ENCODE measurements at places on chromosomes 6 and 20. TPM values are rescaled to one million over a fixed set of nuclear protein-coding genes. Genes with fewer than 3 reads are reported as not detected.
A peak's percentile ranks its signal among the peaks of the same experiment; 100 is the strongest.

C6orf15 gene
- not detected for total RNA-seq

EBF4 gene
- total RNA-seq = 3.9 TPM

EFCAB8 gene
- 2.5 TPM for total RNA-seq

SLC22A7 gene
- total RNA-seq = not detected

BACH2 gene
- 22.3 TPM for total RNA-seq

SMPDL3A gene
- 2.8 TPM for total RNA-seq

KCNB1 gene
- total RNA-seq = 2.5 TPM

ALDH5A1 gene
- 8.0 TPM for total RNA-seq

AKAP7 gene
- total RNA-seq = 6.2 TPM

KCNG1 gene
- 84.4 TPM for total RNA-seq

OPRL1 gene
- total RNA-seq = 3.0 TPM

DNA sequence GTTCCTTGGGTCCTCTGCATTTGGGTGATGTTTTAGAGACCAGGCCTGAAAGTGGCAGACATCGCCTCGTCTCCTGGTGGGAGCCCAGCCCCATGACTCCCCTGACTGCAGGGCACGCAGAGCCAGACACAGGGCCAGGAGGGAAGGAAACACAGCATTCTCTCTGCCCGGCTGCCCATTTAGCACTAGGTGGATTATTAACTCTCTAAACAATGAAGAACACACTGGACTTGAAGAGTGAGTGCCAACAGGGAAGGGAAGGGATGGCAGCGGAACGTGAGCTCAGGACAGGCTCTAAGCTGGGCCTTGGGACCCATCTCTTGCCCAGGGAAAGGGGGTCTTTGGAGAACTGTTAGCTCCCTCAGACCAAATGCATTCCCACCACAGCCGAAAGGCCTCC is 80.4 kb downstream of the TBXT start:
- no peak for DNase-seq
- H3K36me3 ChIP-seq = no peaks in the 10 kb centered on the region
- no peaks in the 10 kb centered on the region for H3K27me3 ChIP-seq
- H3K4me1 ChIP-seq = no peaks in the 10 kb centered on the region
- H3K27ac ChIP-seq = no peak overlapping the region

DNA sequence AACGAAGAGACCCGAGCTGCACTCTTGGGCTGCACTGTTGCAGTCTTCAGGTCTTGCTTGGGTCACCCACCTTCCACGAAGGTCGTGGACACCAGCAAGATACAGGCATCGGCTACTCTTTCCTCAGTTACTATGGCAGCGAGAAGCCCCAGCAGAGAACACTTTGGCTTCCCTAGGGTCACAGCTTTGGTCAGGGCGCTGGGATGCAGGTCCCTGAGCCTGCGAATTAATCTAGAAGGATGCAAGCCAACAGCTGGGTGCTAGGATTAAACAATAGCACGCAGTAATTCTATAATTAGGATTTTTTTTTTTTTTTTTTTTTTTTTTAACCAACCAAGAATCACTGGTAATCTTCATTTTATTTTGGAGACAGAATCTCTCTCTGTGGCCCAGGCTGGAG is 2.1 kb downstream of the KHDC3L start:
- no peaks in the 10 kb centered on the region for H3K27me3 ChIP-seq
- no peaks in the 10 kb centered on the region for H3K4me1 ChIP-seq
- no peak for DNase-seq

- H3K4me3 ChIP-seq = no peak overlapping the region
- no peak for DNase-seq
- H3K27ac ChIP-seq = no peak overlapping the region
- no peaks in the 10 kb centered on the region for H3K27me3 ChIP-seq
- no peaks in the 10 kb centered on the region for H3K4me1 ChIP-seq
Measured at GRCh38 chr20:137668-138490, 4.5 kb upstream of the DEFB126 start.

DNA sequence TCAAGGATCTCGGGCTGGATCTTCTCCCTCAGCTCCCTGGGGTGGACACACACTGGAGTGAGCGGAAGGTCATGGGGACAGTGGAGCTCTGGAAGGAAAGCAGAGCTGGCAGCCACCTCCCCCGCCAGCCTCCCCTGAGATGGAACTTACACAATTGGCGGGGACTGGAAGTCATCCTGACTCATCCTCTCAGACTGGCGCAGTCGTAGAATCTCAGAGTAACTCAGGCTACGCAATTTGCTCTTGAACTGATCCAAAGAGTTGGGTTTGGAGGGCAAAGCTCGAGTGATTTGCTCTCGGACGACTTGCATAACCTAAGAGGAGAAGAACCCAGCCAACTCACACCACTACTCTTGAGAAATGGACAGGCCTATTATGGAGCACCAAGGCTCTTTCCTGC is 34.8 kb downstream of the ELMO2 start:
- H3K27ac ChIP-seq = no peak overlapping the region
- no peak for DNase-seq
- no peak overlapping the region for H3K4me3 ChIP-seq
- H3K4me1 ChIP-seq = no peaks in the 10 kb centered on the region

DNA sequence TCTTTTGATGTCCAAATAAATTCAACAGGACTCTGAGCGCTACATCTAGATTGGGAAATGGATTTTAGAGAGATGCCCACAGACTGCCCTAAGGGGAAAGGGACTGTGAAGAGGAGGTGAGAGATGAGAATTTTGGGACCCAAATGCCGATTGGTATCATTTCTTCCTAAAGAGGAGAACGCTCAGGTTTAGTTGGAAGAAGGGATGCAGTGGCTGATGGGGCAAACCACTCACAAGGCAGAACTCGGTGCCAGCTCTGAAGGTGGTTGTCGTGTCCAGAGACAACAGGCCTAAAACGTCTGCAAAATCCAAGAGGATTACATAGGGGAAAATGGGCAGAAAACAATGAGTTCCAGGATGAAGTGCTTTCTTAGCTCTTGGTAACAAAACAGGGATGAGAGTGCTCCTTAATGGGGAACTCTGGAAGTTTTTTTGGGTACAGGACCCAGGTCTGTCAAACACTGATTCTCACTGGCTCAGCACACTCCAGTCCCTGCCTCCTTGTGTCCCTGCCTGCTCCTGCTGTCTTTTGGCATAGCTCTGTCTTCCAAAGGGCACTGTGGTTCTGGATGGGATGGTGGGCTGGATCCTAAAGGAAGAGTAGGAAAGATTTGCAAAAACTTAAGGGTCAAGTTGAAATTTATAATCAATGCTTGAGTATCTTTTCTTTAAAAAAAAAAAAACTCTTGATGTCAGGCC is 29.0 kb downstream of the NEDD9 start:
- H3K36me3 ChIP-seq = peaks cover 42% of the 10 kb centered on the region
- H3K27me3 ChIP-seq = no peaks in the 10 kb centered on the region
- no peaks in the 10 kb centered on the region for H3K4me1 ChIP-seq
- peak; percentile 43 for DNase-seq
- no peak overlapping the region for H3K4me3 ChIP-seq

- H3K27ac ChIP-seq = no peak overlapping the region
- H3K4me1 ChIP-seq = peaks cover 6% of the 10 kb centered on the region
- no peak for DNase-seq
Measured at GRCh38 chr20:38055294-38055693, 21.7 kb downstream of the RPRD1B start.

GRCh38 chr6:78670156-78670555 is 197.2 kb upstream of the IRAK1BP1 start:
- no peak for DNase-seq
- H3K4me1 ChIP-seq = no peaks in the 10 kb centered on the region
- H3K4me3 ChIP-seq = no peak overlapping the region
- H3K27ac ChIP-seq = no peak overlapping the region

DNA sequence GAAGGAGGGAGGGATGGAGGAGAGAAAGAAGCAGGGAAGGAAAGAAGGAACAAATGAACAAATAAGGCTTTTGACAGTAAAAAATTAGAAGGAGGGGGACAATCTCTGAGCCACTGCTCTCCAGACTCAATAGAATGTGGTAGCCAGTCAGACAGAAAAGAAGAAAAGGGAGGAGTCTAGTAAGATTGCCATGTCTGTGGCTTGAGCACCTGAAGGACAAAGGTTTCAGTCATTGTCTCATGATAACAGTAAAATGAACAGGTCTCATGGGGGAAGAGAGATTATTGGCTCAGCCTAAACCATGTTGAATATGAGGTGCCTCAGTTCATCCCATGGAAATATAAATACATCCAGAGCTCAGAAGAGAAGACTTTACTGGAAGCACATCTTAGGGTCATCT is 14.0 kb upstream of the LOC128125822 start:
- H3K4me3 ChIP-seq = no peak overlapping the region
- DNase-seq = no peak
- H3K36me3 ChIP-seq = no peaks in the 10 kb centered on the region
- H3K27me3 ChIP-seq = peaks cover 88% of the 10 kb centered on the region

DNA sequence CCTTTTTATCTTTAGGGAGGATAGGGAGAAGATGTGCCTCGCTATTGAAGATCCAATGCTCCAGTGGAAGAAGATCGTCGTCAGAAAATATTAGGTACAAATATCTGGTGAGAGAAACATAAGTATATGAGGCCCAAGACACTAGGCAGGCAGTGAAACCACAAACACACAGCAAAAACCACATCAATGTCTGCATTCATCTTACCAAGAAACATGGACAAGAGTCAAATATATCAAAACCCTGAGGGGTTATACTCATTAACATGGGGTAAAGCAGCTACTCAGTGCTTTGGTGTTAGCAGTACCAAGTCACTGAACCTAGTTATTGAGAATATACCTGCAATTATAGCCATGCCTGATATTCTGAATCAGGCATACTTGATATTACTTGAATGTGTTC is 101.4 kb upstream of the FAM184A start:
- H3K36me3 ChIP-seq = peaks cover 75% of the 10 kb centered on the region
- H3K27ac ChIP-seq = no peak overlapping the region
- DNase-seq = no peak
- H3K4me3 ChIP-seq = no peak overlapping the region
- H3K27me3 ChIP-seq = no peaks in the 10 kb centered on the region
- H3K4me1 ChIP-seq = no peaks in the 10 kb centered on the region

- H3K4me3 ChIP-seq = no peak overlapping the region
- no peak overlapping the region for H3K27ac ChIP-seq
- H3K27me3 ChIP-seq = no peaks in the 10 kb centered on the region
- H3K36me3 ChIP-seq = no peaks in the 10 kb centered on the region
- DNase-seq = peak; percentile 28
Measured at GRCh38 chr20:24955045-24955444, 6.0 kb downstream of the CST7 start.

GRCh38 chr20:46552460-46553420 is 2.3 kb upstream of the OCSTAMP start:
- H3K4me3 ChIP-seq = no peak overlapping the region
- no peaks in the 10 kb centered on the region for H3K36me3 ChIP-seq
- no peak for DNase-seq
- peak overlapping the region; percentile 97 for H3K27ac ChIP-seq
- H3K27me3 ChIP-seq = peaks cover 6% of the 10 kb centered on the region

DNA sequence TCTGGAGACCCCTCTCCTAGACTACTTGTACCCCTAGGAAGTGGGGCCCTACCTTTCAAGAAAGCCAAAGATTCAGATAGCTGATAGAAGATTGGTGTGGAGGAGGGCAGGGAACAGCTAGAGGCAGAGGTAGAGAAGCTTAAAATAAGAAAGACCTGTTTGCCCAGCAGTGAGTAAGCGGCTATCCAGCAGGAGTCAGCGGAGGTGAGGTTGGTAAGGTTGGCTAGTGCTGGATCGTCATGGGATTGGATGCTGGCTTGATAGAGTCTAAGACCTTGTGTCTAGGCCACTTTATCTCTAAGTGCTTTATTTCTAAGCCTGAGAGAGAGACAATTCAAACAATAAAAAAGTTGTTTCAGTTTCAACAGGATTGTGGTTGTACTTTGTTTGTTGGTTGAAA is 19.1 kb downstream of the ANKS1A start:
- H3K27me3 ChIP-seq = no peaks in the 10 kb centered on the region
- H3K4me3 ChIP-seq = no peak overlapping the region
- H3K27ac ChIP-seq = no peak overlapping the region

DNA sequence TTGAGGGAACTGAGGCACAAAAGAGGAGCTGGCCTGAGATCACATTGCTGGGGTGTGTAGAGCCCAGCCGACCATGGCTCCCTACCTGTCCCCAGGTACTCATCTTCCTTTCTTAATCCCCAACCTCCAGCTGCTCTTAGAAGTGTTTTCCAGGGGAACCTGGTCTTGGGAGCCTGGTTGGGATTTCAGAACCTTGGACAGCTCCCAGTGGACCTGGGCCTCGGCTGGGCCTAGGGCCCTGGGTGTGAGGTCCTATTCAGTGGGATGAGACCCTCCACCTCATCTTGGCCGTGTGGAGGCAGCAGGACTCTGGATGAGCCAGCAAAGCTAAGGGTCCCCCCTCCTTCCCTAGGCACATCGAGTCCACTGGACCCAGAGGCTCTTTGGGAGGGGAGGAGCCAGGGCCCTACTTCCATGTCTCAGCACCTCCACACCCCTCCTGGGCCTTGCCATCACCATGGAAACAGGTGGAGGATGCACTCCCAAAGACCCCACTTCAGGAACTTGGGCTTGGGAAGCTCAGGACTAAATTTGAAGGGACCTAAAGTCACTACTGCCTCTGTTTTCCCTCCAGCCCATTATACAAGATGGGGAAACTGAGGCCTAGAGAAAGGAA is 38.5 kb downstream of the DLGAP4 start:
- H3K4me1 ChIP-seq = no peaks in the 10 kb centered on the region
- peak; percentile 96 for DNase-seq
- H3K27ac ChIP-seq = no peak overlapping the region
- no peaks in the 10 kb centered on the region for H3K27me3 ChIP-seq
- no peak overlapping the region for H3K4me3 ChIP-seq

GRCh38 chr6:54125493-54125892 is 14.2 kb downstream of the MLIP start:
- no peaks in the 10 kb centered on the region for H3K27me3 ChIP-seq
- no peaks in the 10 kb centered on the region for H3K4me1 ChIP-seq
- H3K27ac ChIP-seq = no peak overlapping the region
- no peak for DNase-seq
- no peaks in the 10 kb centered on the region for H3K36me3 ChIP-seq

DNA sequence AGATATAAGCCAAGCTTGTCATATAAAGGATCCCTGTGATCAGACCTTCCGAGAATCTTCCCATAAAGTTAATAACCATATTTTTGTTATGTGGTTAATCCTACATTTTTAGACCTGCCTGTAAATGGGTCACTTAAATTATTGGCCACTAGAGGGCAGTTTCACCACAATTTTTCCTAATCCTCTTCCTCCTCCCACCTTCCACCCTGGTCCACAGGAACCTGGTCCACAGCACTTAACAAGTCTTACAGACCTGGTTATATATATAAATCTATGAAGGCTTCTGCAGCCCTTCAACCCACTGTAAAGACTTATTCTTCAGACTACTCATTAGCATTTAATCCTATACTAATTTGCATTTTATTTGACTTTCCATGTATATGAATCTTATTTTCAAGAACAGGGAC is 28.3 kb downstream of the MRS2 start:
- no peaks in the 10 kb centered on the region for H3K27me3 ChIP-seq
- no peak overlapping the region for H3K27ac ChIP-seq
- peaks cover 12% of the 10 kb centered on the region for H3K36me3 ChIP-seq
- DNase-seq = peak; percentile 66
- H3K4me3 ChIP-seq = no peak overlapping the region

- peaks cover 14% of the 10 kb centered on the region for H3K4me1 ChIP-seq
- peaks cover 20% of the 10 kb centered on the region for H3K27me3 ChIP-seq
- H3K36me3 ChIP-seq = no peaks in the 10 kb centered on the region
- peak overlapping the region; percentile 90 for H3K4me3 ChIP-seq
- DNase-seq = peak; percentile 92
Measured at GRCh38 chr6:19838442-19839236, 1.5 kb downstream of the ID4 start.

GRCh38 chr6:111564482-111564945 is 41.2 kb downstream of the TRAF3IP2 start:
- DNase-seq = peak; percentile 44
- peaks cover 53% of the 10 kb centered on the region for H3K36me3 ChIP-seq
- no peak overlapping the region for H3K27ac ChIP-seq

All from endodermal cell (in vitro differentiated cells).